ENCODE measurements at places on chromosomes 11 and 22.

DNA sequence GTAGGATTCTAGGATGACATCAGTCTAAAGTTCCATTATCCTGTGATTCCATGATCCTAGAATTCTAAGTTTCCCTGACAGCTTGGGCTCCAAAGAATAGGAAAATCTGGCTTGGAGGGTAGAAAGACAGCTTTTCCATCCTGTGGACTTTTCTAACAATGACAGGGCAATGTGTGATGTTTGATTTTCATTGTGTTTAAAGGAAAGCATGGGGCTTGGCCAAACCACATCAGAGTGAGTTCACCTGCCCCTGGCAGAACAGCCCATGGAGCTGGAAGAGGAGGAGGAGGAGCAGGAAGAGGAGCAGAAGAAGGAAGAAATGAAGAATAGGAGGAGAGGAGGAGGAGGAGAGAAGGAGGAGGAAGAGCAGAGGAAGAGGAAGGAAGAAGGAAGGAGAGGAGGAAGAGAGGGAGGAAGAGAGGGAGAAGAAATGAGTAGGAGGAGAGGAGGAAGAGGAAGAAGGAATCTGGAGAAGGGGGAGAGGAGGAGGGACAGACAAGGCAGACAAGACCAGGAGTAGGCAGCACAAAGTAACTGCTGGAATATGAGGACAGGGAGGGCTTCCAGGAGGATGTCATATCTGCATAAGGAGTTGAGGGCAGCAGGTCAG is 53.1 kb upstream of the WNT11 start:
- DNase-seq = no peak

DNA sequence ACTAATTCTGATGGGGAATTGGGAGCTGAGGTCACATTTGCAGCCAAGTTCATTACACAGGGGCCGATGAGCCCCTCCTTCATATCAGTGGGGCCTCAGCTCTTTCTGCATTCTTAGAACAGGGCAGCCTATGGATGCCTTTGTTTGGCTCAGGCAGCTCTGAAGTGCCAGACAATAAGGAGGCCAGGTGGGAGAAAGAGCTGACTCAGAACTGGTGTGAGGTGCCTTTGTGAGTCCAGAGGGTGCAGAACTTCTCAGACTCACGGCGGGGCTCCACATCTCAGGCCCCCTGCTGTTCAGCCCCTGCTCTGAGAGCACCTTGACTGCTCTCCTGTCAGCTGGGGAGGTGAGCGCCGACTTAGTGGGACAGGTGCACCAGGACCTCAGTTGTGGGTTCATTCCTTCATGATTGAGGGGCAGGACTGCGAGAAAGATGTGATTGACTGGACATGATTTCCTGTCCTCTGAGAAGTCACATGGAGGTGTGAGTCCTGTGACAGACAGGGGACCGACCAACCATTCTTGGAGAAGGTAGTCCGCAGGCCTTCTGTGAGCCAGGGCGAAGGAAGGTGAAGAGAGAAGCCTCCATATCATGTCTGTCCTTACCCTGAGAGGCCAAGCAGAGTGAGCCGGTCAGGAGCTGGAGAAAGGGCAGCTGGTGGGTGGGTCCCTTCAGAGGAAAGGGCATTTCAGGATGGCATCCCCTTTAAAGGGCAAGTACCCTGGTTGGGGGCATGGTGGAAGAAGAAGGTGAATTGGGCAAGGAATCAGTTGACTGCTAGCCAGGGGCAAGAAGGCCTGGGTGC is 245.0 kb upstream of the TBCEL start:
- DNase-seq = no peak

- DNase-seq = no peak
These were observed 326.3 kb downstream of the GRM5 start for GRCh38 chr11:88739524-88739923.

GRCh38 chr11:128239306-128239705 is 348.1 kb downstream of the ETS1 start:
- DNase-seq = no peak

GRCh38 chr11:13772223-13773046 is 104.0 kb downstream of the FAR1 start:
- DNase-seq = no peak

DNA sequence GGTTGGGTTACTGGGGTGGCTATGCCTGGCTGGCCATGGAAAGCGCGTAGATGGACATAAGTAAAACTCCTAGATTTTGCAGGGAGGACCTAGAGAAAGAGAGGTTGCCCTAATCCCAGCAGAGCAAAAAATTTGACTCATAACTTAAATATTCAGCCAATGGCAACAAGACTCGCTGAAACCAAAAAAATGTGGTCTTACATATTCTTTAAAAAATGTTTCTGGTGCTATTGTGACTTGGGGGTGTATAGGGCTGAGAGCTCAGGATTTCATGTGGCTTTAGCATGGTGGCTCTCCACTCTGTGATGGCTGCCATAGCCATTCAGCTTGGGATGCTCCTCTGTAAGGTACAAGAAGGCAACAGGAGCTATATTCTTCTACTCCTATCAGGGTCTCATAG is 27.2 kb upstream of the PDGFD start:
- no peak for DNase-seq

- DNase-seq = no peak
These were observed 14.3 kb upstream of the SLC36A4 start for GRCh38 chr11:93212094-93212493.

DNA sequence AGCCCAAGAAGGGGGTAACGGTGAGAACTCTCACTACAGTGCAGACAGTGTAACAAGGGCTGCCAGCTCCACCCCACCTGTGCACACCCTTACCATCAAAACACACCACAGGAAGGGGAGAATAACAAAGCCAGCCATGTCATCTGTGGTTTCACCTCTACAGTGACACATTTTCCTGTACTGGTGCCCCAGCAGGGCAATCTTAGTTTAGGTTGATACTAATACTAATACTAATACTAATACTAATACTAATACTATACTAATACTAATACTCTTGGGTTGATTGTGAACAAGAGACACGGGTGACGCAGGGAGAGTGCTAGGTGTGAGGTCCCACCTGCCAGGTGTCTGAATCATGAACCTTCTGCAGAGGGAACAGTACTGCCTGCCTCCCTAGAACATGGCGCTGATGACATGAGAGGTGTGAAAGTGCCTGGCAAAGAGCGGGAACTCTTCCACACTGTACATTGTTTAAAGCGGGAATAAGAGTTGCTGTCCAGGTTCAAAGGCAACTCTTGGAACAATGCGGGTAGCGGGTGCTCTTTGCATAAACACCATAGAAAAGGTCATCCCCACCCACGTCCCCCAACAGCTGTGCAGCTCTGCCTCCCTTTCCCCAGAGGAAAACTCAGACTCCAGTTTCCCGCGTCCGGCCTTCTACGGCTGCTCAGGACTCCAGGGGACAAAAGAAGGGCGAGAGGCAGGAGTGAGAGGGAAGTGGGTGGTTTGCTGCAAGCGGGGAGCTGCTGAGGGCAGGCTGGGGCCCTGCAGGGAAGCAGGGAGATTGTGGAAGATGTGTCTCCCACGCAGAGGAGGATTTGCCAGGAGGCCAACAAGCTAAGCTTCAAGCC is 25.0 kb upstream of the TMPRSS4 start:
- peak; percentile 50 for DNase-seq

GRCh38 chr11:112161012-112161411 is 2.9 kb downstream of the IL18 start:
- no peak for DNase-seq

- no peak for DNase-seq
These were observed 125.4 kb upstream of the ARHGAP20 start for GRCh38 chr11:110837603-110838002.

GRCh38 chr22:26525946-26526564 is 13.8 kb upstream of the TFIP11 start:
- DNase-seq = no peak

DNA sequence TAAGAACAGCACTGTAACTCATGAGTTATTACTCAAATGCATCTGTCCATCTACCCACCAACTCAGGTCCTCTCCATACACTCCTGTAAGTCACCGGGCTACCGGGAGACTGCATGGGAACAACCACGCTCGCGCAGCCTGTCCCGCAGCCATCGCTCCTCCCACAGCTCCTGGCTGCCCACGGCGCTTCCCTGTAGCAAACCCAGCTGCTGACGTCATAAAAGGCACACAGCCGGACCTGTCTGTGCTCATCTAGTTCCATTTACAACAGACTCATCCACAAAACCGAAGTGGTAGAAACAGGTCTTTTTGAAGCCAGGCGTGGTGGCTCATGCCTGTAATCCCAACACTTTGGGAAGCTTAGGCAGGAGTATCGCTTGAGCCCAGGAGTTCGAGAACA is 23.4 kb upstream of the PACSIN2 start:
- no peak for DNase-seq

- no peak for DNase-seq
These were observed 19.7 kb upstream of the NUP160 start for GRCh38 chr11:47867823-47868222.

DNA sequence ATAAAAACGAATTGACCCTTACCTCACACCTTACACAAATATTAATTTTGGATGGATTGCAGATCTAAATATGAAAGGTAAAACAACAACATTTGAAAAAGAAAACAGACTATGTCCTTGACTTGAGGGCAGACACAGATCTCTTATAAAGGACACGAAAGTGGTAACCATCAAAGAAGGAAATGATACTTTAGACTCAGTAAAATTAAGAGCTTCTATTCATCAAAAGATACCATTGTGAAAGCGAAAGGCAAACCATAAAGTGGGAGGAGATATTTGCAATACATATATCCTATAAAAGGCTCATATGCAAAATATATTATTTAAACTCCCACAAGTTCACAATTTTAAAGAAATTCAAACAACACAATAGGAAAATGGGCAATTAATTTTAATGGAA is 5.0 kb downstream of the HEPACAM start:
- DNase-seq = no peak

DNA sequence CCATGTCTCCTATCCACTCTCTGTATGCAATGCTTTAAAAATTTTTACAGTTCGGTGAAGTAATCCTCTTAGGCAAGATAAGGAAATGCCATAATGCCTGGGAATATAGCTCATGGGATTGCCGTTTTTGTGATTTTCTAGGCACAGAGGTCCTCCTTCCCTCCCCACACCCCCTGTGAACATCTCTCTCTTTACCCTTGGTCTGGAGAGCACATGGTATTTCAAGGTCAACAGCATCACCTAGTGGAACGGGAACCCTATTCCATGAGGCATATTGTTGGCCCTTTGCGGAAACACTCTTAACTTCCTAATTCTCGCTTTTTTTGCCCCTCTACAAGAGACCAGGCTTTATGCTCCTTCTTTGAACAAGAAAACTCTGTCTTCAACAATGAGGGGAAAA is 8.8 kb downstream of the NXPE4 start:
- no peak for DNase-seq

DNA sequence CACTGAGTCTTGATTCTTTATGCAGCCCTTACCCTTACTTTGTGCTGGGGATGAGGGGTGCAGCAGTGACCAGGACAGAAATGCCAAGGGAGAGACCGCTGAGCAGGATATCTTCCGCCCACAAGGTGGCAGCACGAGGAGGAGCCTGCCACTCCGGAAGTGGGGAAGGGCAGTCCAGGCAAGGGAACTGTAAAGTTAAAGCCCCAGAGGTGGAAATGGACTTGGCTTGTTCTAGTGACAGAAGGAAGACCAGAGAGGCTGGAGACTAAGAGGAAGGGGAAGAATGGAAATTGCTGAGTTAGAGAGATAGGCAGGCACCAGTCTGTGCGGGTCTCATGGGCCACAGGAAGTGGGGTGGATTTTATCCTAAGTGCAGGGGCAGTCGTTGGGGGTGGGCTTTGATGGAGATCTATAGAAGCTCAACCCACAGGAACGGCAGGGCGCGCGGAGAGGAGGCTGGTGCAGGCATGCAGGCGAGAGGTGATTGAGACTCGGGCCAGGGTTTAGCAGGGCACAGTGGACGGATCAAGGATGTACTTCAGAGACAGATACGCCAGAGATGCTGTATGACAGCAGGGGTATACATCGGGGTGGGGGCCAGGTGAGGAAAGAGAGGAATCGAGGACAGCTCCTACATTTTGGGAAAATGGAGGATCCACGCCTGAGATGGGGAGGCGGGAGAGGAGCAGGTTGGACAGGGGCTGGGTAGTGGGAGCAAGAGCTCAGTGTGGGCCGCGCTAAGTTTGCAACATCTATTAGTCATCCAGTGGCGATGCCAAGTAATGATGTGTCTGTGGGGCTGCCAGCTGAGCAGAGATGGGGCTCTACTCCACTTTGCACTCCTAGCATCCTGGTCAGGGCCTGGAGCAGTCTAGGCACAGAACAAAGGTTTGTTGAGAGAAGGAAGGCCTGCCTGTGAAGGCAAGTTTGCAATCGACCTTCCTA is 3.3 kb upstream of the GRK2 start:
- DNase-seq = peak; percentile 62

DNA sequence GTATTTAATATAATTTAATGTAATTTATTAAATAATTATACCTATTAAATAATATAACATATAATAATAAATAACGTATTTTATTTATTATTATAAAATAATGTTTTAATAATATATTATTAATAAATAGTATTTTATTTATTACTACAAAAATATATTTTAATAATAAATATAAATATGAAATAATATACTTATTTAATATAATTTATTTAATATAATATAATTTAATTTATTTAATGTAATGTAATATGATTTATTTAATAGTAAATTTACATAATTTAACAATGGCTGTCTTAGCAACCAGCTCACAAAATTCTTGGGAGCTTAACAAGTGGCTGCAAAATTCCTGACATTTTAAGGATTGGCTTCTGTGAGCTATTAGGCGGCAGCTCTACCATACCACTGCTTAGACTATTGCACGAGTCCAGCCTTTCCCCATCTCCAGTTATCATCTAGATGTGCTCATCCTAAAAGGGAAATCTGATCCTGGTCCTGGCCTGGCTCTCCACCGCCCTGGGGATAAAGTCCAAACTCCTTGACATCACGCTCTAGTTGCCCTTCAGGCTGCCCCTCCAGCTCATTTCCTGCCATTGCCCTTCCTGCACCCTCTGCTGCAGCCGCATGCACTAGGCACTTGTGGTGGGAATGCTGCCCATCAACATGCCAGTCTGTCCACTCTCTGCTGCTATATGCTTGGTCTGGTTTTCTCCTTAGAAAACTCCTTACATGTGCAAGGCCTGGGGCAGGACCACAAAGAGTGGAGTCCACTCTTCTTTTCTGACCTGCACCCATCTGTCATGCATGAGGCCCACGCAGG is 9.8 kb downstream of the MMP20 start:
- DNase-seq = no peak

DNA sequence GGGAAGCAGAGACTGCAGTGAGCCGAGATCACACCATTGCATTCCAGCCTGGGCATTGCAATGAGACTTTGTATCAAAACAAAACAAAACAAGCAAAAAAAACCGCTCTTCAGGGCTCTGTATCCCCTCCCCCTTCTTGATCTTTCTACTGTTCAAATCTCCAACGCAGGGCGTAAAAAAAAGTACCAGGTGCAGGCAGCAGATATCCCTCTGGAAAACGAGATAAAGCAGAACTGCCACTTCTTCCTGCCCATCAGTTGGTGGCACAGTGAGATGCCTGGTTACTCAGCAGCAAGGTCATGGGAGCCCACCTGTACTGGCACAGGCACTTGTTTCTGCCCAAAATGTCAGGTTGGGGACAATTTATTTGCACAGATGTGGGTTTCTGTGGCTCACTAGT is 11.2 kb downstream of the CCS start:
- no peak for DNase-seq

Data from stimulated activated CD8-positive, alpha-beta memory T cell treated with anti-CD3 and anti-CD28 coated beads, Interleukin-7, amount 100 ng/mL, for 4 hours (primary cell).